NCI-H2171 treated with DMSO at 0.1 percent for 48 hours (cell line): ENCODE measurements at places on chromosomes 7 and 10.

GRCh38 chr10:133354672-133355240 is 3.1 kb downstream of the FUOM start:
- no peak for DNase-seq

- peak; percentile 93 for DNase-seq
Measured at GRCh38 chr7:68684996-68685395, 913.3 kb upstream of the AUTS2 start.

DNA sequence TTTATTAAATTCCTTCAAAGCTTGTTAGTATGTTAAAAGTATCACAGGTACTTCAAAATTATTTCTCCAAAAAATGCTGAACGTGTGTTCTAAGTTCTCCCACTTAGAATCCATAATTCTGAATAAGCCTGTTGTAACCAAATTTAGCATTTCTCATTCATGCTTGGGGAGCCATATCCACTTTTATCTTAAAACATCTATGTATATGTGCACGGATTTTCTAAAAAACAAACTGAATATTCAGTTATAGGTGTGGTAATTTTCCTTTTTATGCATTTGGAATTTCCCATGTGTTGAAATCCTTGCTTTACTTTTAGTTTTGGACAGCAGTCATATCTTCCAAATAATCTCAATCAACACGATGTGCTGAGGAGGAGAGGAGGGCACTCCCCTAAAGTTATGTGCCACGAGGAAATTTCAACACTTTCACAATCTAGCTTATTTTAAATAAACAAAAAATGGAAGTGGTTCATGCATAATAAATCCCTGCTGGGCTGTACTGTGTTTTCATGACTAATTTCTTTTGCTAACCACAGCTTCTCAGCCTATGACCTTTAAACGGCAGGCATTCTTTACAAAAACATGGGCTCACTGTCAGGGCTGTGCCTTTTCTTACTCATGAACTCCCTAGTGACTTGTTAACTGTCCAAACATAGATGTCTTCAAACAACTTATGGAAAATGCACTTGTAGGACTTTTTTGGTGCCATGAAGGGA is 380.3 kb upstream of the SEMA3C start:
- DNase-seq = no peak

- DNase-seq = no peak
Measured at GRCh38 chr10:13773043-13773442, 186.3 kb downstream of the PRPF18 start.

DNA sequence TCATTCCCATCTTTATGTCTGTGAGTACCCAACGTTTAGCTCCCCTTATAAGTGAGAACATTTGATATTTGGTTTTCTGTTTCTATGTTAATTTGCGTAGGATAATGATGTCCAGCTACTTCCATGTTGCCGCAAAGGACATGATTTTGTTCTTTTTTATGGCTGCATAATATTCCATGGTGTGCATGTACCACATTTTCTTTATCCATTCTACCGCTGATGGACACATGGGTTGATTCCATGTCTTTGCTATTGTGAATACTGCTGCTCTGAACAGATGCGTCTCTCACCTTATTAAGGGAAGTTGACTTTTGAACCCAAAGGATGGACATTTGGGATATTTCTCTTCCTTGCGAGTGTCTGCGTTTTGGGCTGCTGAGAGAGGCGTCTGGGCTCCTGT is 50.2 kb downstream of the GTF2IRD1 start:
- no peak for DNase-seq

- no peak for DNase-seq
Measured at GRCh38 chr10:19952224-19953010, 136.2 kb downstream of the PLXDC2 start.

GRCh38 chr7:84589012-84589411 is 394.4 kb upstream of the SEMA3A start:
- DNase-seq = peak; percentile 77

DNA sequence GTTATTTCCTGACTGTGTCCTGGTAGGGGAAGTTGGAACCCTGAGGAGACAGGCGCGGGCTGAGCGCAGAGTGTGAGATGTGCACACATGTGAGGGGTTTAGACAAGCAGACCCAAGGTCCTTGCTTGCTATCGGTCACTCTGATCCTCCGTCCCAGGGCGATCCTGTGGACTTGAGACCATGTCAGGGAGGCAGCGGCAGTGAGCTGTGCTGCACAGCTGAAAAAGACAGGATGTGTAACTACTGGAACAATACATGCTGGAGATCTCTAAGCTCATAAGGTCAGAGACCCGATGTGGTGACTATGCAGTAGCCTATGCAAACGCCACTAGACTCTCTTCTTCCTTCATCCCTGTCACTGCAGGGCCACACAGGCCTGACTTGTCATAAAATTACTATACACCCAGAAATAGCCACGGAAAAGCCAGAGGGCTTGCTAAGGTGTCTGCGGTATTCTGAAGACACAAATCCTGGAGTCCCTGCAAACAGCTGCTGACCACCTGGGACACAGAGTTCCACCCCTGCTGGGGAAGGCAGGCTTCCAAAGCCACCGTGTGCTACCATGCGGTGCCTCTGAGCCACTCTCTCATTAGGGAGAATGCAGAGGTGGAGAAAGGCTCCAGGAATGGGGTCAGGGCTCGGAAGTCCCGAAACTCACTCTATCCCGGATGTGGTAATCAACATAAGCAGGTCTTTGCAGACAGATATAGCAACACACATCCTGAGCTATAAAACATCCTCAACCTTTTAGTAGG is 91.1 kb upstream of the DDC start:
- no peak for DNase-seq

DNA sequence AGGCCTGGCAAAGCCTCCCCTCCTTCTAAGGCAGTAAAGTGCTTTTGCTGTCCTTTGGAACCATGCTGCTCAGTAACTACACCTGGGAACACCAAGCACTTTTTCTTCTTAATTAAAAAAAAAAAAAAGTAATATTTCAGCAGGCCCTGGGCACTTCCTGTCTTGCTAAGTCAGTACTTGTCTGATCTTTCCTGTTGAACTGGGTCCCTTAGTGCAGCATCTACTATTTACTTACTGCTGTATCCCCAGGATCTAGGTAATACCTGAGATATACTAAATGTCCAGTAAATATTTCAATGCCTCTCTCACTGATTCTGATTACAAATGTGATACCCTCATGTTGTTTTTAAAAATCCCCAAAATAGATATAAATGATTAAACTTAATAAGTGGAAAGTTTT is 77.4 kb downstream of the PPP1R3C start:
- DNase-seq = no peak
